ENCODE measurements at places on chromosomes 4 and X.

DNA sequence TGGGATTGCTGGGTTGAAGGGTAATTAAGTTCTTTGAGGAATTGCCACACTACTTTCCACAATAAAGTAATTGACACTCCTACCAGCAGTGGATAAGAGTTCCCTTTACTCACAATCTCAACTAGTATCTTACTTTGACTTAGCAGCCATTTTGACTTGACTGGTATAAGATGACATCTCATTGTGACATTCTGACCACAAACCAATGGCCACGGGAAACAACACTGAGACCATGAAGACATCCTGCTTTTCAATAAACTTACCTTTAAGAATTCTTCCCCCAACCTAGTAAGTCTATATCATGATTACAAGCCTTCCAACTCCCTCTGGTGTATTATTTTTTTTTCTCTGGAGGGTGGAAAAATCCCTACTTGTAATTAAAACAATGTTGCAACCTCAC is 66.9 kb upstream of the WDR1 start:
- no peak for DNase-seq

DNA sequence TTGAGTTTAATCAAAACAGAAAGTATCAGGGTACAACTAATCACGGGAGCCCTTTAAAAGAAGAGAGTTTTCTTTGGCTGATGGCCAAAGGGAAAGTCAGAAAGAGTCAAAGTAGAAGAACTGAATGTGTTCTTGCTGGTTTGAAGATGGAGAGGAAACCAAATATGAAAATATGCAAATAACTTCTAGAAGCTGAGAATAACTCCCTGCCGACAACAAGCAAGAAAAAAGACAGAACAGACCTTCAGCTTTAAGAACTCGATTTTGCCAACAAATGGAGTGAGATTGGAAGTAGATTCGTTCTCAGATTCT is 903.8 kb downstream of the STIM2 start:
- DNase-seq: no peak

GRCh38 chrX:14228611-14229010 is 198.9 kb upstream of the GEMIN8 start:
- no peak for DNase-seq

GRCh38 chr4:145709843-145710242 is 29.9 kb downstream of the C4orf51 start:
- DNase-seq: no peak

DNA sequence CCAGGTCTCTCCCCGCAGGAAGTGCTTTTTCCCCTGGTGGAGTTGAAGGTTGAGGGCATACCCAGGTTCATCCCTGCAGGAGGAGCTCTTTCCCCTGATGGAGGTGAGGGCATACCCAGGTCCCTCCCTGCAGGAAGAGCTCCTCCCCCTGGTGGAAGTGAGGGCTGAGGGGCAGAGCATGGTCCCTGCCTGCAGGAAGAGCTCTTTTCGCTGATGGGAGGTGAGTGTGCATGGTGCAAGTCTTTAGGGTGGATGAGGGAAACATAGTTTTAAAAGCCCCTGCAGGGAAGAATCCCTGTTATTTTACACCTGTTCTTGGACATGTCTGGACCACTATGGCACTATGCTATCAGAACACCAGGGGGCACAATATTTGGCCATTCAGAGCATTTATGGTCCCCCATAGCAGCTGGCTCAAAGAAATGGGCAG is 43.7 kb upstream of the PUDP start:
- no peak for DNase-seq

- DNase-seq: no peak
These were observed 122.1 kb downstream of the MANBA start for GRCh38 chr4:102638621-102639020.

DNA sequence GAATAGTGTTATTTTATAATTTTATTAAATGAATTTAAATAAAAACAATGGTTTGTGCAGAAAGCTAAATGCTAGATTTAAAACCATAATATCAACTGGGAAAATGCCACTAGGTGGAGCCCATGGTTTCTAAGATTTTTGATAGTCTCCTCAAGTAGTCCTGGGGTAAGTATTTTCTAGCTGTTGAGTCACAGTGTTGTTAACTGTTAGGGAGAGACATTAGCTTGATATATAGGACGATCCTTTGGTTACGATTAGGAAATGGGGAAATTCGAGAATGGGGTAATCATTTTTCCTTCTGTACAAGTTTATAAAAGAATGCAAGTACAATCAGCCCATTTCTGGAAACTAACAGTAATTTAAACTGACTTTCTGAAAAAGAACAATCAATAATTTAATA is 378.4 kb downstream of the ANKRD50 start:
- DNase-seq: no peak

DNA sequence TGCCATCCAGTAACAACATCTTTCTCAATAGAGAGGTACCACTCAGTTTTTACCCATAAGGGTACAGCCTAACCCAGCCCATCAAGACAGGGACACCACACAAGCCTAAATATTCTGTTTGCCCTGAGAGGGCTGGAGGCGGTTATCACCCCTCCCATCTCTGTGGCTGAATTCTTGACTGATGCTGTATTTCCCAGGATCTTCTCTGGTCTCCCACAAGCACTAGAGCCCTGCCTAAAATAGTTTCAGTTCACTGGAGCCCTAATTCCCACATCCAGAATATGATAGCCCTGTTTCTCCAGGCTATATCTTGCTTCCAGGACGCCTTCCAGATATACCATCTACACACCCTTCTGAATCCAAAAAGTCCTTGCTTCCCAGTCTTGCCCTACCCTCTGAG is 91.6 kb upstream of the NMU start:
- DNase-seq: no peak
